ENCODE measurements at places on chromosomes 6 and 20.

DNA sequence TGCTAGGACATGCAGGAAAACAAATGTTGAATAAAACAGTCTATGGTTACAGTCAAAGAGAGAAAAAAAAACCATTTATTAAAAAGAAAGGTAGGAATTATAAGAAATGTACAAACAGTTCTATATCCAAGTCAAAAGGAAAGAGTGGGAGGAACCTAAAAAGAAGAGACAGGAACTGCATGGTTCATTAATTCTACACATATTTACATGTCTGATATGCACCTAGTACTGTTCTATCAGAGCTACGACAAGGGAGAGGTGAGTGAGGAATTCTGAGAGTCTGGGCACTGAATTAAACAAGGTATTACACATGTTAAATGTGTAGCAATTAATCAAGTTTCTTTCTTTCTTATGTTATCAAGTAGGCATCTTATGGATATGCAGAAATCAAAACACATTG, 41.9 kb downstream of the SYCP2 start:
- no peak for DNase-seq

GRCh38 chr20:45338121-45339030, 9.8 kb downstream of the SDC4 start:
- no peak for DNase-seq

GRCh38 chr20:19969507-19970255, 47.5 kb upstream of the NAA20 start:
- no peak for DNase-seq

- no peak for DNase-seq
These were observed 407.1 kb upstream of the RUNX2 start for GRCh38 chr6:44920952-44921491.

DNA sequence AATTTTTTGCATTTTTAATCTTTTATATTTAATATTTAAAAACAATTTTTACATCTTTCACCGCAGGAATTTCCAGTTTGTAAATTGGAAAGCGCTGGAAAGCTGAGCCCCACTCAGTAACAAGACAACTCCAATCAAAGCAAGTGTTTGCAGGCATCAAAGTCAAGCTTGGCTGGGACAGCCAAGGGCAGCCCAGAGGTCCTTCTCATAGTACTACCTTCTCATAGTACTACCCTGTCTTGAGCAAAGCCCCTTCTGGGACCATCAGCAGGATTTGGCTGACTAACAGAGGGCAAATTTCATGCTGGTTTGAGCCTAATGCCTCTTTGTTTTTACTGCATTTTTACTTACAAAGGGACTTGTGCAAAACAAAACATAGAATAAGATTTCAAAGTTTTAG, 228.3 kb downstream of the SIM1 start:
- no peak for DNase-seq

DNA sequence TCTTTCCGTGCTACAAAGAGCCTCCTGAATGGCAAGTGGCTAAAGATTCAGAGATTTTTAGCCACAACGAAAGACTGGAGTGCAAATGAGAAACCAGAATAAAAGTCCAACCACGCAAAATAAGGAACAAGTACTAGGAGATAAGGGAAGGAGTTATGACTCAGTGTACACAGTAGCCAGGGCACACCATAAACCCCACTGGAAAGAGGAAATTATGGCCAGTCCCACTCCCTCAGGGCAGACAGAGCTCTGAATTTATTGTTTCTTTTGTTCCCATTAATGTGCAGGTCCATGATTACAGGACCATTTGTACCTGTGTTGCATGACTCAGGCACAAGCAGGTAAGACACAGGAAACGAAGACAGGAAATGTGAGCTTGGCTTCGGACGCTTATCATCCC, 150.3 kb upstream of the PREP start:
- no peak for DNase-seq

DNA sequence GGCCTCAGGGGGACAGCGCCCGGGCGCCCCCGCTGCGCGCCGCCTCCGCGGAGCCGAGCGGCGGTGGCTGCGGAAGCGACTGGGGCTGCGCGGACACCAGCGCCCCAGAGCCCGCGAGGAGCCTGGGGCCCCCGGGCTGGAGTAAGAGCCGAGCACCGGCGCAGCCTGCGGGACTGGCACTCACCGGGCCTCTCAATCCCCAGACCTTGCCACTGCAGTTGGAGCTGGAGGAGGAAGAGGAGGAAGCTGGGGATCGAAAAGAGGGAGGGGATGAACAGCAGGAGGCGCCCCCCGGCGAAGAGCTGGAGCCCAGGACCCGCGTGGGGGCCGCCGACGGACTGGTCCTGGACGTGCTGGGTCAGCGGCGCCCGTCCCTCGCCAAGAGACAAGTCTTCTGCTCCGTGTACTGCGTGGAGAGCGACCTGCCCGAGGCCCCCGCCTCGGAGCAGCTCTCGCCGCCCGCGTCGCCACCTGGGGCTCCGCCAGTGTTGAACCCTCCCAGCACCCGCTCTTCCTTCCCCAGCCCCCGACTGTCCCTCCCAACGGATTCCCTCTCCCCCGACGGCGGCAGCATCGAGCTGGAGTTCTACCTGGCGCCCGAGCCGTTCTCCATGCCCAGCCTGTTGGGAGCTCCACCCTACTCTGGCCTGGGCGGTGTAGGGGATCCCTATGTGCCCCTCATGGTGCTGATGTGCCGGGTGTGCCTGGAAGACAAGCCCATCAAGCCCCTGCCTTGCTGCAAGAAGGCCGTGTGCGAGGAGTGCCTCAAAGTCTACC, 590 bp downstream of the RNF217 start:
- no peak for DNase-seq

DNA sequence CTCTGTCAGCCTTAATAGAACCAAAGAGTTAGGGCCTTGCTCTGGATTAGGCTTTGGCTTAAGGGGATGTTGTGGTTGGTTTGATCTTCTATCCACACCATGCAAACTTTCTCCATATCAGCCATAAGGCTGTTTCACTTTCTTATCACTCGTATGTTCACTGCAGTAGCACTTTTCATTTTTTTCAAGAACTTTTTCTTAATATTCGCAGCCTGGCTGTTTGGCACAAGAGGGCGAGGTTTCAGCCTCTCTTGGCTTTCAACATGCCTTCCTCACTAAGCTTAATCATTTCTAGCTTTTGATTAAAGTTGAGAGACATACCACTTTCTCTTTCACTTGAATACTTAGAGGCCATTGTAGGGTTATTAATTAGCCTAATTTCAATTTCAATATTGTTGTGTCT, 193.1 kb downstream of the NRN1 start:
- peak; percentile 13 for DNase-seq

GRCh38 chr6:159212028-159212427, 42.8 kb downstream of the FNDC1 start:
- no peak for DNase-seq

GRCh38 chr6:12791371-12791770, 74.8 kb downstream of the PHACTR1 start:
- no peak for DNase-seq

DNA sequence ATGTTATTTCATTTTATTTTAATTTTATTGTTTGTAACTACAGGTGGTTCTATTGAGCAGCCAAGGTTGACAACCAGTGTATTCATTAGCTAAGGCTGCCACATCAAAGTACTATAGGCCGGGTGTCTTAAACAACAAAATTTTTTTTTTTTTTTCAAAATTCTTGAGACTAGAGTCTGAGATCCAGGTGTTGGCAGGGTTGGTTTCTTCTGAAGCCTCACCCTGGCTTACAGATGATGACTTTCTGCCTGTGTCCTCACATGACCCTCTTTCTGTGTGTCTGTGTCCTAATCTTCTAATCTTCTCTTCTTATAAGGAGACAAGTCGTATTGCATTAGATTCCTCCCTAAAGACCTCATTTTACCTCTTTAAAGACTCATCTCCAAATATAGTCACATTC, 208.4 kb downstream of the MANEA start:
- DNase-seq: no peak

GRCh38 chr6:30349421-30350177, 4.6 kb downstream of the RPP21 start:
- no peak for DNase-seq

DNA sequence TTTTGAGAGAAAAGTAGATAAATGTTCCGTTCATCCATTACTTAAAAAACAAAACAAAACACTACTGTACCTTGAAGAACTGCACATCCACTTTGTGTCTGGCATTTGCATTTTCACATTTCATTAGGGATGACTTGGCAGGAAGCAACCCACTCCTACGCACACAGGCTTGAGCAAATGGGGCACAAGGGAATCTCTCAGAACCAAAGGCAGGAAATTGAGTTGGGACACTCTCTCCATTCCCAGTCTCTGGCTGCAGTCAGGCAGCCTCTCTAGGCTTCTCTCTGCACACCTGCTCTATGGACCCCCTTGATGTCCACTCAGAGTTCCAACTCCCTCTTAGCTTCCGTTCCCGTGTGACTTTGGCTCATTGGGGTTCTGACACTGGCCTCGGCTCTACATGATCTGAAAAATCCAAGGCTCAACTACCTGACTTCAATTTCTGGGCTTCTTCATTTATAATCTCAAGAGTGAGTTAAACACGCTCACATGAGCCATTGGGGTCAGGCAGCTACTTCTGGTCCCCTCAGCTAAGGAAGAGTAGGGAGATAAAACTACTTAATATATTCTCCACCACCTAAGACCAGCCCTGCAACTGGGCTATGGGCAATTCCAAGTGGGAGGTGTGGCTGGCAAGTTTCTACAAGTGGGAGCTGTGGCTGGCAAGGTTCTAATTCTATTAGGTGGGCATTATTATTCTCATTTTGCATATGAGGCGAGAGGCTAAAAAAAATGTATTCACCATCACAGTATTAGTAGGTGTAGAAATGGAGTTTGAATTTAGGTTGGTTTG, 251.9 kb downstream of the SOD2 start:
- no peak for DNase-seq

DNA sequence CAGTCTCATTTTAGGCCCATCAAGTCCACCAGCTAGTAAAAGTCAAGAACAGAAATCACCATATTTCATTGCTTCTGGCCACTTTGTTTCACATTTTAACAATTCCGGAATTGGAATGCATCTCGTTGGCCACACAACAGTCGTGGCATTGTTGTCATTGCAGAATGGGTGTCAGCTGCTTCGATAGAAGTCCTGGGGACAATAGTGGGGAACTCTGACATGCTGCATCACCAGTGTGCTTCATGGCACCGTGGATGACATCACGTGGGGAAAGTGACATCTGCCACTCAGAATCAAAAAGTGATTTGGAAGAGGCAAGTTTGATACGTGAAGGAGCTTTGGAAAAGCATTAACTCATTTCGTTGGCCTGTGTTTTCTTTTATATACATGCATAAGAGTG, 43.8 kb upstream of the XRN2 start:
- no peak for DNase-seq

DNA sequence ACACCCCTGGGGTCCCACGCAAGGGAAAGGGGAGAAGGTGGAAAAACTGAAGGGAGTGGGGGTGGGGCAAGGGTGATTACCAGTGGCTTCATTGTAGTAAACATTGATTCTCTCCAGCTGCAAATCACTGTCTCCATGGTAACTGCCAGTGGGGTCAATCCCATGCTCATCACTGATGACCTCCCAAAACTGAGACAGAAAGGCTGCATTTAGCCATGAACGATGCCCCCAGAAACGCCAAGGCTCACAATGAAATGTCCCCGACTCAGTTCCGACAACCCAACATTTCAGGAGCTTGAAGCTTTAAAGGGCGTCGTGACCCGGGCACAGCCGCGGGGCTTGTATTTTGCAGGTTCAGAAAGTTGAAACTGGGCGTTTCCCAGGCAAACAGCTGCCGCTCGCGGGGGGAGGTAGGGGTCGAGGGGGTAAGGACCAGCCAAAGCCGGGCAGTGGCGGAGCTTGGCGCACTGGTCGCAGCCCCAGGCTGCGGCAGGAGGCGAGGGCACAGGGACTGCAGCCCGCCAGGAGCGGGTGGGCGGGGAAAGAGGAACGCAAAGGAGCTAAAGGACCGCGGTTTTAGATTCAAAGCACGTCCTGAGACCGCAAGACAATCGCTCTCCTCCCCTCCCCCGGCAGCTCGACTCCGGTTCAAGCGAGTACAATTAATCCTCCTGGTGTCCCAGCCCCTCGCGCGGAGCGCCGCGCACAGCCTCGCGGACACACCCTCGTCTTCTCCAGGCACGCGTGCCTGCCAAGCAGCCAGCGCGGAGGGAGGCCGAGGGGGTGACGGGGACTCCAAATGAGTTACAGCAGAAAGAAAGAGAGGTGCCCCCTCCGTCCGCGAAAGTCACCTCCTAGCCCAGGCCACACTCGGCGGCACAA, 731 bp downstream of the TUBB2B start:
- DNase-seq: no peak

GRCh38 chr6:4603291-4603690, 172.9 kb upstream of the CDYL start:
- DNase-seq: no peak

- DNase-seq: no peak
These were observed 66.9 kb upstream of the KCNK16 start for GRCh38 chr6:39389484-39389767.

DNA sequence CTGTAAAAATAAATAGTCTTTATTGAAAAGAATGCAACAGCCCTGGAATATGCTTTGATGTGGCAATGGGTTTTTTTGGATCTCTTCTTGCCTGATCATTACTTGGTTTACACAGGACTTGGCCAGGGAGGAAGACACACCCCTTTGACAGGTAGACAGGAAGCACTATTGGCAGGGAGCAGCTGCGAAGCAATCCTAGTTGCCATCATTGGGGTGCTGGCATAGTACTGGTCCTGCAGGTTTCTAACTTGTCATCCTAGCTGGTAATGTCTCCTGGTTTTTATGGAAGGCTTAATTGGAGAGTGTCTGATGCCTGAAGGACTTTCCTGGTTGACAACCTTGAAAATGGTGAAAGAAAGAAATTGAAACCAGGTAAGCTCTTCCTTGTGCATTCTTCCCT, 71.2 kb upstream of the CCN6 start:
- no peak for DNase-seq

DNA sequence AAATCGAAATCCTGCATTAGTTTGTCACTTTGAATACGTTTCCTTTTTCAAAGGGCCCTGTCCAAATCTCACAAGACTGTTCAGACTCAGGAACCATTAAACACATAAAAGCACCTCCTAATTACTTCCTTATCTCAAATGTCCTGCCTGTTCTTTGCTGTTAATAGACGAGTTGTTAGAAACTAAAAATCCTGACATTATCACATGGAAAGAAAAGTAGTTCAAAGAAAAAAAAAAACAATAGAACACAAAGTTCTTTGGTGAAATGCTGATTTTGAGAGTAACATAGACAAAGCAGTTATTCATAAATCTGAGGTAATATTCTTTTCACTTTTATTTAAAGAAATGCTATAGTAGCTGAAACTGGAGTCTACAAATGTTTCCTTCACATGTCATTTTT, 12.1 kb upstream of the TAB2 start:
- DNase-seq: no peak

GRCh38 chr20:48019496-48019895, 234.2 kb upstream of the SULF2 start:
- DNase-seq: no peak

GRCh38 chr6:169858935-169859351, 107.5 kb downstream of the ERMARD start:
- DNase-seq: no peak

GRCh38 chr6:40358473-40359460, 228.4 kb downstream of the LRFN2 start:
- DNase-seq: no peak

DNA sequence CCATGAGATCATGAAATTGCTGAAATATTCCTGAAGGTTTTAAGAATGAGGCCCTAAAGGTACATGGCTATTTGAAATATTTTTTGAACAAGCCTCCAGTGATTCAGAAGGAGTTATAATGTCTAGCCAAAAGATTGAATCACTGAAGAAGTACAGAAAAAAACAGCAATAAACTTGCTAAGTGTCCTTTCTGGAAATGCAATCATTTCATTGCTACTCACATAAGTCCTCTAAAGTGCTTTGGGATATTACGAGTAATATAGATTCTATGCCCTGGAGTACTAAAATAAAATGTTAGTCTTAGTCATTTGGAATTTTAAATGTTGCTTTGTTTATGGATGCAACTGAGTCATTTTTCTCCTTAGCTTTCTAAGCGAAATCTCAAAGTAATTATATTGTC, 32.7 kb downstream of the CENPW start:
- DNase-seq: no peak

Measured in CD4-positive, alpha-beta T cell treated with Interleukin-12 subunit alpha and Interleukin-12 subunit beta, for 1 hour (primary cell).